ENCODE measurements at places on chromosomes 12 and 14.

DNA sequence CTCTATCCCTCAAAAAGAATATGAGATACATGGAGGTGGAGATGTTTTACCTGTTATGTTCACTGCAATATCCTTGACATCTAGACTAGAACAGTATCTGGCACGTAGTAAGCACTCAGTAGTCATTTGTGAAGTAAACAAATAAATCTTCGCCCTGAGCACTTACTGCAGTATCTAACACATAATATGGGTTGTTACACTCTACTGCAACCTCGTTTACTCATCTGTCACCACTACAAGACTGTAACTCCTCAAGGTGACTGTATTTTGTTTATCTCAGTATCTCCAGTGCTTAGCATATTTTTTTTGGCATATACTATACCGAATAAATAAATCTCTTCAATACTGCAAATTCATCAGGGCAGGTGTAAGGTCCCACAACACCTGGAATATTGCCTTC is 66.1 kb downstream of the WASHC3 start:
- H3K4me1 ChIP-seq, result no peaks in the 10 kb centered on the region
- H3K36me3 ChIP-seq, result no peaks in the 10 kb centered on the region
- no peak for DNase-seq
- H3K27me3 ChIP-seq, result no peaks in the 10 kb centered on the region

DNA sequence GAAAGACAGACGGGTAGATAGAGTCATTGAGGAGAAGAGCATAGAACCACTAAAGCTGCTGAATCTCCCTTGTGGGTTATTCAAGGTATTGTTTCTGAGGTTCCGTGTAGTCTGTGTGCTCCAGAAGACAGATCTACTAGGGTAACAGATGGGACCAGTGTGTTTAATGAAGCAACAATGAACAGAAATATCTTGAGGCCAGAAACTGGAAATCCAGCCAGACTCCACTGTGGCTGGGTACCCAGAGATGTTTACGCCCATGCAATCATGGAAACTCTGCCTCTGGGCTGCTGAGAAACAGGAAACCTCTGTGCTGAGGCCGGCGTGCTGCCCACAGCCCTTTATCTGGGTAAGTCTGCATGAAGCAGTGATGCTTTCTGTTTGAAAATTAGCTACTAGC is 8.3 kb downstream of the PROX2 start:
- H3K36me3 ChIP-seq, result no peaks in the 10 kb centered on the region
- no peak overlapping the region for H3K4me3 ChIP-seq

GRCh38 chr12:52496590-52497071 is 3.6 kb upstream of the KRT6A start:
- no peaks in the 10 kb centered on the region for H3K27me3 ChIP-seq
- peak overlapping the region; percentile 60 for H3K27ac ChIP-seq
- no peaks in the 10 kb centered on the region for H3K36me3 ChIP-seq

GRCh38 chr12:122610911-122611310 is 83.9 kb downstream of the KNTC1 start:
- no peak for DNase-seq
- no peaks in the 10 kb centered on the region for H3K4me1 ChIP-seq
- H3K27me3 ChIP-seq, result no peaks in the 10 kb centered on the region
- H3K36me3 ChIP-seq, result no peaks in the 10 kb centered on the region

DNA sequence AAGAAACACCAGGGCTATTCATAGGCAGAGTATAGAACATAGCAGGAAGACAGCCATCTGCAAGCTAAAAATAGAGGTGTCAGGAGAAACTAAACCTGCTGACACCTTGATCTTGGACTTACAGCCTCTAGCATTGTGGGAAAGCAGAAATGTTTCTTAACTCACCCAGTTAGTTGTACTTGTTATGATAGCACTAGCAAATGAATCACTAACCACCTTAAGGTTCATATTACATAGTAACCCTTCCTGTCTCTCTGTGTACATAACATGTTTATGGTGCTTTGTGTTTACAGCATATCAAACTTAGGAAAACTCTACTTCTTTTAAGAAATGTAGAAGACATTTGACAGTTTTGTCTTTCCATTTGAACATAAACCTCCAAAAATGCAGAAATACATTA is 1031.3 kb downstream of the FSCB start:
- no peaks in the 10 kb centered on the region for H3K4me1 ChIP-seq
- no peak overlapping the region for H3K27ac ChIP-seq

- H3K4me3 ChIP-seq, result no peak overlapping the region
- DNase-seq, result no peak
- no peaks in the 10 kb centered on the region for H3K27me3 ChIP-seq
- peaks cover 25% of the 10 kb centered on the region for H3K4me1 ChIP-seq
These were observed 5.6 kb downstream of the DDX47 start for GRCh38 chr12:12818701-12819100.

GRCh38 chr12:53561590-53561953 is 54.3 kb upstream of the NPFF start:
- H3K4me3 ChIP-seq, result no peak overlapping the region
- H3K36me3 ChIP-seq, result no peaks in the 10 kb centered on the region
